ENCODE measurements at places on chromosomes 6 and 20. TPM values are rescaled to one million over a fixed set of nuclear protein-coding genes. Genes with fewer than 3 reads are reported as not detected.

The SGK2 gene
- 1.3 TPM for total RNA-seq

The CASP8AP2 gene
- total RNA-seq: 7.0 TPM

The SIRPD gene
- total RNA-seq: 0.27 TPM

The RBM24 gene
- total RNA-seq: under 0.01 TPM

The CCN5 gene
- total RNA-seq: under 0.01 TPM

The GPX5 gene
- total RNA-seq: not detected

The KCNQ5 gene
- total RNA-seq: 6.7 TPM

The ANKRD66 gene
- not detected for total RNA-seq

The C6orf58 gene
- total RNA-seq: not detected

The ADGB gene
- under 0.01 TPM for total RNA-seq

The CCHCR1 gene
- 21.8 TPM for total RNA-seq

The TNNC2 gene
- 1.1 TPM for total RNA-seq

The PRSS16 gene
- total RNA-seq: not detected

The HS3ST5 gene
- not detected for total RNA-seq

The EPHA7 gene
- total RNA-seq: not detected

The LINC00237 gene
- not detected for total RNA-seq

The ENPP3 gene
- 0.54 TPM for total RNA-seq

The TMEM74B gene
- total RNA-seq: 0.27 TPM

The ARFGEF3 gene
- total RNA-seq: under 0.01 TPM

The ERVFRD-1 gene
- total RNA-seq: under 0.01 TPM

DNA sequence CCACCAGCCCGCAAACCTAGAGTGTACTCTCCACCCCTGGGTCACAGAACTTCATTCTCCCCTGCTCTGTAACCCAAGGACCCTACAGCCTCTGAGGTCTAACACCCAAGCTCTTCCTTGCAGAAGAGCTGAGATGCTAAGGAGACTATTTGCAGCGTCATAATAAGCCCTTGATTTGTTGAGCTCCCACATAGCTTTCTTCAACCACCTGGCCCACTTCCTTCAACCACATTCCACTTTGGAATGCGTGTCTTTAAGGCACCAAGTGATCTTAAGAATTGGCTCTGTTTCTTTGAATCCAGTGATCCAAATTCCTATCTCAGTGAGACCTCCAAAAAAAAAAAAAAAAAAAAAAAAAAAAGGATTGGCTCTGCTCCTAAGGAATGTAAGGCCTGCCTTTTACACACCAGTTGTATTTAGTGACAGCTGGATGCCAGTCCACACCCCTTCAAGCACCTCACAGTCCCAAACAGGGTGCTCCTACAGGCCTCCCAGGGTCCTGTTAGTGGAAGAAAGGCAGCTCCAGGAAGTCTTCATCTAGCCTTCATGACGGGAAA is 106.2 kb downstream of the UBE3D start:
- DNase-seq: no peak

DNA sequence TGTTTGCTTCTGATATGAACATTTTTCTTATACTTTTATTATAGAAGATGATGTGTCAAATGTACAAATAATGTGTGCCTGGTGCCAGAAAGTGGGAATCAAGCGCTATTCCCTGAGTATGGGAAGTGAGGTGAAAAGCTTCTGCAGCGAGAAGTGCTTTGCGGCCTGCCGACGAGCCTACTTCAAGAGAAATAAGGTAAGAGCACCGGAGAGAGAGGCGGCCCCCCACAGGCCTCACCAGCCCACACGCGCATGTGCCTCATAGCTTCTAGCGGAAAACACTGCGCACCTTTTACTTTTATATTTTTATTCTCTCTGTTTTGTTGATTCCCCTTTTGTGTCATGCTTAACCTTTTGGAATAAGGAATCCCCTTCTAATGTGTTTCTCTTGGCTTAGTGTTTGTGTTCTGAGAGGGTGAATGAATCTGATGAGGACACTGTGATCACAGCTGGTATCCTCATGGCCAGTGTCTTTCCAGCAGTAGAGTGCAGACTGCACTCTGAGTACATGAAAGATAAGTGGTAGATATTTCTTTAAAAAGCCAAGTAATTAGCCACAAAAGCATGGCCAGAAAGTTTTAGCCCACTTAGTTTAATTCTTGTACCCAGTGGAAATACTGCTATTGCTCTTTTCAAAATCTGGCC is 43.6 kb downstream of the SOBP start:
- DNase-seq: no peak

GRCh38 chr6:154236646-154237301 is 119.8 kb downstream of the IPCEF1 start:
- DNase-seq: no peak

GRCh38 chr6:33198853-33199436 is 1.5 kb downstream of the RXRB start:
- DNase-seq: no peak

DNA sequence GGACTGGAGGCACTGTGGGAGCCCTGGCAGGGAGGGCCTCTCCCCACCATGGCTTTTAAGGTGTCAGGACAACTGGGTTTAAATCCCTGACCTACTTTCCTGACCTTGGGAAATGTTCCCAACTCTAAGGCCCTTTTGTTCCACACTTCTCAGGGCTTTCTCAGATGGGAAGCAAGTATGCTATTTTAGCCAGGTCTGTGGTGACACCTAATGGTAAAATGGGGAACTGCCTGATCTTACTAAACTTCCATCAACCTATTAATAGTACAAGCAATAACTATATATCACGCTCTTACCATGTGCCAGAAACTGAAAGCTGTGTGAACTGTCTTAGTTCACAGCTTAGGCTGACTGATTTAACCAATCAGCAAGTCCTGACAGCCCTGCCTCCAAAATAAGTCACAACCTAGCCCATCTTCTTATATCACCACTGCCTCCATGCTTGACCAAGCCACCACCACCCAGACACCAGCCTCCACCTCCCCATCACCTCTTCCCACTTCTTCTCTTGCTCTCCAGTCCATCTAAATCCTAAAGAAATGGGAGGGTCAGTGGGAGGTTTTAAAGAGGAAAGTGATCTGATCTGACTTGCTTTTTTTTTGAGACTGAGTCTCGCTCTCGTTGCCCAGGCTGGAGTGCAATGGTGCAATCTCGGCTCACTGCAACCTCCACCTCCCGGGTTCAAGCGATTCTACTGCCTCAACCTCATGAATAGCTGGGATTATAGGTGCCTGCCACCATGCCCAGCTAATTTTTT is 6.9 kb upstream of the BLCAP start:
- peak; percentile 88 for DNase-seq

DNA sequence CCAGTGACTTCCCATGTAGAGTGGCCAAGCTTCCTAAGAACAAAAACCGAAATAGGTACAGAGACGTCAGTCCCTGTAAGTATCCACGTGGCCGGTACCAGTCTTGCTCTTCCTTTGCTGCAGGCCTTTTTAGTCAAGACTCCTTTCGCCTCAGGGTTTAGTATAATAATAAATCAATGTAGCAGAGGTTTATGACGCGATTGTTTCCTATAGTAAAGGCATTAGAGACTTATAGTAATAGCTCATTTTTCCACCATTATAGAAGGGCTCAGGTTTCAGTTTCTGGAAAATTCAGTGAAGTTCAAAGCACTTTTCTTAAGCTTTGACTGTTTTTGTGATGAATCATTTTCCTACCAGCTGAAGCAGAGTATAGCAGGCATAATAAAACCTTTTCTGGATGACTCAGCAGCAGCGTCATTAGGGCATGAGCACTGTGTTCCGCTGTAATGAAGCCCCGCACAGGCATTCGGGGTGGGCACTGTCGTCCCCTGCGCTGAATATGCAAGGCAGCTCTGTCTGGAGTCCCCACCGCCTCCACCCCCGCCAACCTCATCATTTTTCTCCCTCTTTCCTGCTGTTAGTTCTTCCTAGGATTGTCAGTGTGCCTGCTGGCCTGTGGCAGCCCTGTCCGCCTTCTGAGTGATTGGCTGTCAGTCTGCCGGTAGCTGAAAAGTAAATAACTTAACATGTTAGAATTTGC is 51.3 kb downstream of the PTPN1 start:
- no peak for DNase-seq

- no peak for DNase-seq
Observed at GRCh38 chr6:90385759-90386313, 89.2 kb upstream of the BACH2 start.

DNA sequence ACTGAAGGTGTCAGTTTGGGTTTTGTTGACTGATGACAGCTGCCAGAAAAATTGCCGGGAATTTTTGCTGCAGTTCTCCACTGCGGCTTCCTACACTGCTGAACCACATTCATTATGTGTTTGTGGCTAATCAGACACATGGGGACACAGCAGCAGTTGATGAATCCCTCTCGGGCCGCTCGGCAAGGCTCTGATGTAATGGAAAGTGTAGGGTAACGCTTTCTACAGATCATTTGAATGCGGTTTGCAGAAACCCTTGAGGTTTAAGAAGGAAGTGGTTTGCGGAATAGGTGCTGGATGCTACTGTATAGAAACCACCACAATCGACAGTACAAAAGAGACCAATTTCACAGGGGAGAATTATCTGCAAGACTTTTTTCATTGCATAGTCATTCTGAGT is 138.7 kb upstream of the SASH1 start:
- DNase-seq: peak; percentile 92

DNA sequence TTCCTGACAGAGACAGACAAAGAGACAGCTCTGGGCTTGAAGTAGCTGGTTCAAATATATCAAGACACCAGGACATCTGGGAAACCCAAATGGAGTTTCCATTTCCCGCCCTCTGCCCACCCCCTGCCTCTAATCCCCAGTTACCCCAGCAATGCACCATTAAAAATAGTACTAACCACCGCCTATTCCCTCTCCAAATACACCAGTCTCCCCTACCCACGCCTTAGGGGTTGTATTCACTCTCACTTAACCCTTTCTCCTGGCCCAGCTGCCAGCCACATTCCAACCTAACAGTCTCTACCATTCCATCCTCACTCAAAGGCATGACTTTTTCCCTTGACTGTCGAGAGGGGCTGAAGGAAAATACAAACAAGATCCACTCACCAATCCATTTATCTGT is 22.4 kb downstream of the GABBR1 start:
- DNase-seq: no peak

DNA sequence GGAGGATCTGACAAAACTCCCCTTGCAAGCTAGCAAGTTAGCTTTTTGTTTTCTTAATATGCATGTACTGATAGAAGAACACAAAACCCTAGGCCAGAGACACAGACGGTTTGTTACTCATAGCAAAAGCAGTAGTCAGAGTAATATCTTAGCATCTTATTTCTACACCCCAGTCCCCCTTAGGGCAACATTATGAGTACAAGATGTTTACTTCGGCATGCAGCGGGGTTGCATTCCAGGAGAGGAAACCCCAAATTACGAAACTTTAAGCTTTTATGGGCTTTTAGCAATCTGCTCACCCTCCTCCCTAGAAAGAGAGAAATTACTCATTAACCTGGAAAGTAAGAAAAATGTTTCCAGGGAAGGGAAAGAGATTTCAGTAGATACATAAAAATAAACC is 1286.9 kb downstream of the EPHA7 start:
- DNase-seq: no peak

GRCh38 chr6:158161566-158162254 is 6.4 kb downstream of the SERAC1 start:
- DNase-seq: no peak

DNA sequence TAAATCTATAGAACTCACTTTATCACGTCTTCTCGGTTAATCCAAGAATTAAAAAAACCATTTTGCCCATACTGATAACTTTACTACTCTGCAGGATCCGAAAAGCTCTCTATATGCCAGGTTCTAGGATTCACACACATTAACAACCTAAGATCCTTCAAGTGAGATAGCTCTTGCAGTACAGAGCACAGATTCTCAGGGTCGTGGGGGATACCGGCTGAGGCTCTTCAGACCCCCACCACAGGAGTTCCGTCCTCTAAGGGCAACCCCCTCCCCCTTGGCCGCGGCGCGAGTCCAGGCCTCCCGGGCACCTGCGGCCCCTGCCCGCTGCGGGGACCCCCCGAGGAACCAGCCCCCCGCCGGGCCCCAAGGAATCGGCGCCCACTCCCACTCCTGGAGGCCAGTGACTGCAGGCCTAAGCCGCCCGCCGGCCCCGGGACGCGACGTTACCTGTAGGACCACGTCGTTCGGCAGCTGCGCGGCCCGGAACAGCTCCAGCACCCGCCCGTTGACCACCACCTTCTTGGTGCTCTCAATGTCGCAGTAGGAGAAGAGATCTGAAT is 892 bp downstream of the REPS1 start:
- DNase-seq: no peak

DNA sequence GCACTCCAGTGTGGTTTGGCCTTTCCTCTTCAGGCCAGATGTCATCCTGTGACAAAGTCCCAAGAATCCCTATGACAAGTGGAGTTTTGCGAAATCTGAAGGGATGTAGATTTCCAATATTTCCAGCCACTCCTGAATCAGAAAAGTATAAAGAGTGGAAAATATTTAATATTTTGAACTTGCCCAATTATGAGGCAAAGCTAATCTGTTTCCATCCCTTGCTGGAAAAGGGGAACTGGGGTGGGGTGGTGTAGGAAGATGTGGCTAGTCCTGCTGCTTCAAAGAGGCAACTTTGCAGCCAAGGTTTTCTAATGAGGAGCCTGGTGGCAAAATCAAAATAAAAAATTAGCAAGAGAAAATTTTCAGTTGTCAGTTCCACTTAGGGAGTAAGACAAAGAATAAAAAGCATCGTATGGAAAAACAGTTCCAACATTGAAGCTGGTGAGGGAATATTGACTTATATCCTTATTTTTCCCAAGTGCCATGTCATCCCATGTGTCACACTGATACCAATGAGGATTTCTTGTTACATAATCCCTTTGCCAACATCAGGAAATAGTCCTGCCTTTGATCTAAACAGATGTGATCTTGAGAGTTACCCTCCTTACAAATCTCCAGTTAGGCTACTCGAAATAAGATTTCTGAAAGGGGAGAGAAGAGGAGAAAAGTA is 480.0 kb upstream of the JARID2 start:
- no peak for DNase-seq

- DNase-seq: no peak
Observed at GRCh38 chr6:74287932-74288331, 591.9 kb downstream of the CD109 start.

GRCh38 chr20:19775353-19776253 is 17.5 kb downstream of the RIN2 start:
- DNase-seq: no peak

- no peak for DNase-seq
Observed at GRCh38 chr6:35669451-35670045, 19.2 kb downstream of the FKBP5 start.

DNA sequence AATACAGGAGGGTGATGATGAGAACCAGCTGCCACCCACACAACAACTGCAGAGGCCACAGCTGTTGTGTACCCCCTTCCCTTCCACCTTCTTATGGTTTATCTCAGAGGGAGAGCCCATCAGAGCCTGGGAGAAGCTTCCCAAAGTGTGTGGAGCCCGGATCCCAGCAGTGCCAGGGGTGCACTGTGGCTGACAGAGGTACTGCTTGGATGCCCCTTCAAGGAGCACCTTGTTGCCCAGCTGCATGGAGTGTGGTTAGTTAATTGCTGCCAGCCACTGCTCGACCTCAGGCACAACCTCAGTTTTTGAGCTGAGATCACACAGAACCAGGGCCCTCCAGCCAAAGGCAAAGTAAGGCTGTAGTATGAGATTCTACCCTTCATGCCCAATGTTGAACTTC is 13.0 kb downstream of the PI3 start:
- DNase-seq: no peak

Data from hematopoietic multipotent progenitor cell (in vitro differentiated cells).